Stimulated activated CD4-positive, alpha-beta T cell treated with anti-CD3 and anti-CD28 coated beads, Interleukin-1b, Interleukin-23, amount 100 ng/mL, for 4 hours (primary cell): ENCODE measurements at places on chromosomes 4 and X.
A peak's percentile ranks its signal among the peaks of the same experiment; 100 is the strongest.

GRCh38 chrX:40539214-40540142, 41.3 kb upstream of the ATP6AP2 start:
- DNase-seq: peak; percentile 46

GRCh38 chr4:32876546-32876945, 2156.4 kb downstream of the PCDH7 start:
- no peak for DNase-seq

DNA sequence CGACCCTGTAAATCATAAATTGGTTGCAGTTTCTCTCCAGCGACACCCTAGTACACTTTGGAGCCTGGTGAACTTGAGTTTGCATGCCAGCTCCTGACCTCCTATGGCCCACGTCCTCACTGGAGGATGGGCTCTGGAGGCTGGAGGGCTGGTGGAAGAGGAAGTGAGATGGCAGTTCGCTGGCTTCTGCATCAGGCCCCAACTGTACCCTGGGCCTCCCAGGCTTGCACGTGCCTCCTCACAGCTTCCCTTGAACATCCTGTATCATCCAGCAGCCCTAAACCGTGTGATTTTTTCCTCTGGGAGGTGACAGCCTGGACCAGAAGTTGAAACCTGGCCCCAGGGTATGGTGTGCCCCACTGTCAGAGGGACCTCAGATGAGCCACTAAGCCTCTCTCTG, 78.5 kb downstream of the HTRA3 start:
- no peak for DNase-seq

DNA sequence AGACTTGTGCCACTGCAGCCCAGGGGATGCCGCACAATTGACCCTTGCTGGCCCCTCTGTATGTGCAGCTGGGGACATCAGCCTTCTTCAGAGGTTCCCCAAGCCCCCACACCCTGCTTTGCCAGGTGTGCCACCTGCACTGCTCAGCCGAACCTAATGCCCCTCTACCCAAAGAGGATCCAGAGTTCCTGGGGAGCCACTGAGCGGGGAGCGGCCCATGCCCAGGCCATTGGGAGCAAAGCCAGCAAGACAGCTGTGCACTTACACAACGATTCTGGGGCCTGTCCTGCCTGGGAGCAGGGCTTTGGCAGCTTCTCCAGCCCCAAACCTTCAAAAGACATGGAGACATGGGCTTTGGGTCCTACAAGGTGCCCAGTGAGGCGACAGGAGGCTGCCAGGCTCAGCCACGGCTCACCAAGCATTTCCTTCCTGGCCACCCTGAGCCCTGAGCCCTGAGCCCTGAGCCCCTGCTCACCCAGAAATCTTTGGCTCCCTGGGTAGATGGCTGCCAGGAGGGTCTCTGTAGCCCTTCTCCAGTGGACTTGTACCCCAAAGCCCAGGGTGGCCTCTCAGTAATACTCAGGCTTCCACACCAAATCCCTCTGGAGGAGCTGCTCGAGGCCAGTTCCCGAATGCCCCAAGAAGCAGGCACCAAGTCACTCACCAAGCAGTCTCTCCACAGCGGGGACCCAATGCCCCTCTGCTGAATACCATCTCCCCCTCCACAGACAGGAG, 13.0 kb downstream of the PNMA6E start:
- DNase-seq: no peak

GRCh38 chr4:38107818-38108217, 147.6 kb downstream of the PTTG2 start:
- DNase-seq: no peak

DNA sequence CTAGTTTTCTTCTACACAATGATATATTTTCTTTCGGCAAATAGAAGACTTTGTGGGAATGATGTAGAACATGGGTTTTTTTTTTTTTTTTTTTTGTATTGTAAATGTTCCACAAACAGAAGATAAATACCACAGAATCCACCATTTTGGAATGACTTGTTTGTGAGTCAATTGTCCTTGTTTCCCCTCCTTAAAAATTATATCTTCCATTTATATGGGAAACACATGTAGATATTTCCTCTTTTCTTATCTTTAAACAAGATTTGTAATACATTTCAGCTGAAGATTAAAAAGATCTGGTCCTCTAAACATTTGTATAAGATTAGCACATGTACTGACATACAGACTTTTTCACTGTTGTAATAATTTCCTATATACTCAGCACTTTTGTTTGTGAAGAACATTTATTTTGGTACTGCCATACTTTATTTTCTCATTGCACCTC, 304.6 kb downstream of the SPRY1 start:
- no peak for DNase-seq

DNA sequence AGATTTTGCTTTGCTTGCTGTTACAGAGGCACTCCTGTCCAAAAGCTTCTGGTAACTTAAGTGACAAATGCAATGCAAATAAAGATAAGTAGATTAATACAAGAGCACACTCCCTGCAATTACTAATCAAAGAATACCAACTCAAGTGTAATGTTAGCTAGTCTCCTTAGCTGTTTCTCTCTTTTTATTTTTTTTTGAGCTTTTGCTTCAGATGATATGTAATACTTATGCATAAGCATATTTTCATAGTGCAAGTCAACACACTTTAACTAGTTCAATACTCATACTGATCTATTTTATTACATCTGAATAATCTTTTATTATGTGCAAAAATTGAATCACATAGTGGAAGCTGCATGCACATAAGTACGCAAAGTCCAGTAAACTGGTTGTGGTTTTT, 2.7 kb downstream of the SLC7A11 start:
- DNase-seq: no peak
